GM23248 (cell line): ENCODE measurements at places on chromosomes 6 and 20. TPM values are rescaled to one million over a fixed set of nuclear protein-coding genes. Genes with fewer than 3 reads are reported as not detected.
A peak's percentile ranks its signal among the peaks of the same experiment; 100 is the strongest.

- no peak overlapping the region for H3K27ac ChIP-seq
- no peak overlapping the region for H3K4me3 ChIP-seq
- no peaks in the 10 kb centered on the region for H3K36me3 ChIP-seq
- no peaks in the 10 kb centered on the region for H3K27me3 ChIP-seq
These were observed 101.6 kb upstream of the CARMIL1 start for GRCh38 chr6:25177500-25178028.

The ZNF311 gene
- polyA plus RNA-seq = 0.67 and 0.93 TPM in 2 replicates

- H3K4me3 ChIP-seq = no peak overlapping the region
- no peaks in the 10 kb centered on the region for H3K4me1 ChIP-seq
- DNase-seq = no peak
- no peaks in the 10 kb centered on the region for H3K27me3 ChIP-seq
- no peak overlapping the region for H3K27ac ChIP-seq
These were observed 19.4 kb upstream of the GATA5 start for GRCh38 chr20:62494980-62495748.

- no peaks in the 10 kb centered on the region for H3K27me3 ChIP-seq
- no peaks in the 10 kb centered on the region for H3K36me3 ChIP-seq
- no peak overlapping the region for H3K27ac ChIP-seq
- H3K4me3 ChIP-seq = no peak overlapping the region
- DNase-seq = peak; percentile 57
- H3K4me1 ChIP-seq = no peaks in the 10 kb centered on the region
These were observed 19.3 kb upstream of the SEC63 start for GRCh38 chr6:107977283-107977682.

DNA sequence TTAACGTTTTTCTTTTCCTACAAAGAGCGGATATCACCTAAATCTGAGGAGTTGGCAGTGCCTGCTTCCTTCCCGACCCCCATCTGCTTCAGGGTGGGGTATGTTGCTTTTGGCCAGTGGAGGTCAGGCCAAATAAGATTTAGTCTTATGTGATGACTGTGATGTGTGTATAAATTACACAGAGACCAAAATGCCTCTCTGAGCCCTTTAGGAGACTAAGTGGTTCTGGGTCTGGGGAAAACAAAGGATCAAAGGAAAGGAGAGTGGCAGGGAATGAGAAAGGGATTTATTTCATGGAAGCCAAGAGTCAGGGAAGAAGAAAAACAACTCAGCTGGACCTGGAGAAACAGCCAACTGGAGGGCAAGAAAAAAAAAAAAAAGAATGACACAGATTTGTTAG is 39.1 kb upstream of the TBC1D7 start:
- no peaks in the 10 kb centered on the region for H3K27me3 ChIP-seq
- DNase-seq = no peak
- no peak overlapping the region for H3K27ac ChIP-seq
- no peak overlapping the region for H3K4me3 ChIP-seq

The HACE1 gene
- polyA plus RNA-seq = 7.7 and 8.0 TPM in 2 replicates

- H3K4me3 ChIP-seq = no peak overlapping the region
- H3K36me3 ChIP-seq = no peaks in the 10 kb centered on the region
- no peak overlapping the region for H3K27ac ChIP-seq
- H3K27me3 ChIP-seq = peaks cover 18% of the 10 kb centered on the region
- DNase-seq = peak; percentile 93
- peaks cover 23% of the 10 kb centered on the region for H3K4me1 ChIP-seq
These were observed 498.3 kb upstream of the SULF2 start for GRCh38 chr20:48283470-48284110.

The CALHM5 gene
- polyA plus RNA-seq = 0.51 TPM in 2 replicates

The DNAH8 gene
- polyA plus RNA-seq = not detected in 2 replicates

GRCh38 chr6:1798965-1799325 is 189.2 kb downstream of the FOXC1 start:
- H3K27me3 ChIP-seq = no peaks in the 10 kb centered on the region
- no peak overlapping the region for H3K4me3 ChIP-seq

GRCh38 chr20:58649288-58650180 is 1.5 kb upstream of the STX16 start:
- H3K27ac ChIP-seq = 0 out of 2 replicates have a peak overlapping the region, but pooled peaks have one; percentile 82
- H3K27me3 ChIP-seq = no peaks in the 10 kb centered on the region
- no peak for DNase-seq
- H3K4me1 ChIP-seq = peaks cover 27% of the 10 kb centered on the region

- no peaks in the 10 kb centered on the region for H3K27me3 ChIP-seq
- DNase-seq = no peak
- H3K36me3 ChIP-seq = no peaks in the 10 kb centered on the region
- H3K4me1 ChIP-seq = peaks cover 13% of the 10 kb centered on the region
These were observed 592.4 kb downstream of the RFPL4B start for GRCh38 chr6:112939563-112939962.

DNA sequence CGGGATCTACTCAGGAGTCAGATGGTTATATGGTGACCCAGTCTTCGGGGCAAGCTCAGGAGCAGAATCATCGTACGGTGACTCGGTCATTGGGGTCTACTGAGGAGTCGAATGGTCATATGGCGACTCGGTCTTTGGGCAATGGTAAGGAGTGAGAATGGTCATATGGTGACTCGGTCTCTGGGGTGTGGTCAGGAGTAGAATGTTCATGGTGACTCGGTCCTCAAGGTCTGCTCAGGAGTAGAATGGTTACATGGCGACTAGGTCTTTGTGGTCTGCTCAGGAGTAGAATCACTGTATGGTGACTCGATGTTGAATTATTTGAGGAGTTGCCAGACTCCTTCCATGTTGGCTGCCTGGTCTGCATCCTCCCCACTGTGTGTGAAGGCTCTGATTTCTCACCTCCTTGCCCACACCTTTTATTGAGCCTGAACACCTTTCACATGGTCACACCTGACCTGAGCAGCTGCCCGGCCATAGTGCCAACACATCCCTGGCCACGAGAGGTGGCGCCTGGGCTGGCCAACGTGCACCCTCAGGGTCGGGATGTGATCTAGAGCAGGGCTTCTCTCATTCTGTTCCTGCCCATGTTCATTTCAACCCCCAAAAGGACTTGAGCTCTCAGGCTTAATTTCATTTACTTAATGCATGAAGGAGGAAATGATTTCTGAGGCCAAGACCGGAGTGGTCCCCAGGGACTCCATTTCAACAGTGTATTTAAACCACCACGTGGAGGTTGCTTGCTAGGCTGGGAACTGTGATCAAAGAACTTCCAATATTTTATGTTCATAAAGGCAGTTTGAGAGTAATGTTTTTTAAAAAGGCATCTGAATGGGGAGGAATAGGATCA is 119.5 kb downstream of the PHACTR3 start:
- no peak overlapping the region for H3K4me3 ChIP-seq
- no peak overlapping the region for H3K27ac ChIP-seq
- DNase-seq = peak; percentile 47
- H3K4me1 ChIP-seq = no peaks in the 10 kb centered on the region

GRCh38 chr6:21986703-21987102 is 310.1 kb downstream of the PRL start:
- no peak for DNase-seq
- H3K27me3 ChIP-seq = no peaks in the 10 kb centered on the region
- H3K4me3 ChIP-seq = no peak overlapping the region
- H3K4me1 ChIP-seq = peaks cover 5% of the 10 kb centered on the region
- no peak overlapping the region for H3K27ac ChIP-seq
- no peaks in the 10 kb centered on the region for H3K36me3 ChIP-seq

- H3K4me3 ChIP-seq = no peak overlapping the region
- H3K4me1 ChIP-seq = no peaks in the 10 kb centered on the region
- H3K27me3 ChIP-seq = peaks cover 19% of the 10 kb centered on the region
- no peaks in the 10 kb centered on the region for H3K36me3 ChIP-seq
- no peak overlapping the region for H3K27ac ChIP-seq
These were observed 4.5 kb upstream of the ENTPD6 start for GRCh38 chr20:25191051-25191450.

The BLOC1S5 gene
- polyA plus RNA-seq = 14.0 and 14.1 TPM in 2 replicates

DNA sequence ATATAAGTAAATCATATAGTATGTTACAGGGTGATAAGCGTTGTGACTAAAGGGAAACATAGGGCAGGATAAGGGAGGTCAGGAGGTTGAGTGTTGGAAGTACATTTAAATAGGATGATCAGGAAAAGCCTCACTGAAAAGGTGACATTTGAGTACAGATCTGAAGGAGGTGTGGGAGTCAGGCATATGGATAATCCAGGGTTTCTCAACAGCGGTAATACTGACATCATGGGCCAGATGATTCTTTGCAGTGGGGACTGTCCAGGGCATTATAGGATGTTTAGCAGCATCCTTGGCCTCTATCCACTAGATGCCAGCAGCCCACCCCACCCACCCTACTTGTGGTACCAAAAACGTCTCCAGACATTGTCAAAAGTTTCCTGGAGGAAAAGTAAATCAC is 292.6 kb upstream of the PREP start:
- H3K27me3 ChIP-seq = no peaks in the 10 kb centered on the region
- no peak for DNase-seq
- no peaks in the 10 kb centered on the region for H3K4me1 ChIP-seq
- H3K27ac ChIP-seq = no peak overlapping the region
- no peak overlapping the region for H3K4me3 ChIP-seq
- no peaks in the 10 kb centered on the region for H3K36me3 ChIP-seq

- peak overlapping the region; percentile 68 for H3K27ac ChIP-seq
- H3K36me3 ChIP-seq = no peaks in the 10 kb centered on the region
- H3K4me3 ChIP-seq = peak overlapping the region; percentile 74
- H3K27me3 ChIP-seq = no peaks in the 10 kb centered on the region
- peak; percentile 84 for DNase-seq
- H3K4me1 ChIP-seq = 0 out of 2 replicates have a peak, but pooled peaks cover 7% of the 10 kb centered on the region
These were observed 1.4 kb downstream of the STAU1 start for GRCh38 chr20:49186535-49187329.

The NTSR1 gene
- not detected in 2 replicates for polyA plus RNA-seq

DNA sequence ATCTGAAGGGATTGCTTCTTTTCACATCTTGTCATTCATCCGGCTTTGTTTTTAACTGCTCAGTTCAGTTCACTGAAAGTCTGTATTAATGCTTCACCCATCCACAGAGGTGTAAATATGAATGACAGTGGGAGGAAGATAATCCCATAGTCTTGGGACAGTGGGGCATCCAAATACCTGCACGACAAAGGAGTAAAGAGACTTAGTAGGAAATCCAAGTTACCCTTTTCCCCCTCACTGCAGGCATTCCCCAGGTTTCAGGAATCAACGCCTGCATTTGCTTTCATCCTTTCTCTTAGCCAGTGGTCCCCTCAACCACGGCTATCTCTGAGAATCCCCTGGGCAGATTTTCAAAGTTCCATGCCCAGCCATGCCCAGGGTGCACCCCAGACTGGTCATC is 110.2 kb downstream of the MYLK4 start:
- no peaks in the 10 kb centered on the region for H3K4me1 ChIP-seq
- no peak overlapping the region for H3K4me3 ChIP-seq
- H3K27me3 ChIP-seq = peaks cover 38% of the 10 kb centered on the region
- H3K27ac ChIP-seq = no peak overlapping the region
- H3K36me3 ChIP-seq = no peaks in the 10 kb centered on the region

The PACRG gene
- polyA plus RNA-seq = 0.42 TPM in 1 of 2 replicates, not detected in the other

The KIF25 gene
- polyA plus RNA-seq = not detected in 2 replicates

DNA sequence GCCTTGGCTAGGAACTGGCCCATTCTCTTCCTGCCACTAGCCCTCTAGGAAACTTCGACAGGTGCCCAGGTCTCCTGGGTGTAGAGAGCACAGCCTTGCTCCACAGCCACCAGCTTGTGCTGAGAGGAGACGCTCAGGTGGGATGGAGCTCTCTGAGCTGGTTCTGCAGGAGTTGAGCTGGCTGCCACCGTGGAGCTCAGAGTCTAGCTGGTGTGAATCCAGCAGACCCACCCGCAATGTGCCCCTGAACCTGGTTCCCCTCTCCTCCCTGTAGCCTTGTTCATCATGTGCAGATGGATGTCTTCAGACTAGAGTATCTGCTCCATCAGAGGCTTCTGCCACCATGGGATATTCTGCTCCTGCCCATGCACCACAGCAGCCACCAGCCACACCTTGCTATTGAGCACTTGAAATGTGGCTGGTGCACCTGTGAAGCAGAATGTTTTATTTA is 222.5 kb downstream of the SYNDIG1 start:
- no peak overlapping the region for H3K4me3 ChIP-seq
- no peaks in the 10 kb centered on the region for H3K36me3 ChIP-seq
- H3K27me3 ChIP-seq = peaks cover 15% of the 10 kb centered on the region; the same call in 1 of the 2 replicates
- 0 out of 2 replicates have a peak, but pooled peaks cover 9% of the 10 kb centered on the region for H3K4me1 ChIP-seq
- H3K27ac ChIP-seq = no peak overlapping the region
- no peak for DNase-seq

The EEF1E1 gene
- polyA plus RNA-seq = 59.5 and 61.3 TPM in 2 replicates

The FGD2 gene
- polyA plus RNA-seq = not detected in 2 replicates

The B3GAT2 gene
- 0.22 and 0.34 TPM in 2 replicates for polyA plus RNA-seq

- H3K27me3 ChIP-seq = no peaks in the 10 kb centered on the region; the same call in 1 of the 2 replicates
- DNase-seq = no peak
These were observed 50.1 kb downstream of the SPTLC3 start for GRCh38 chr20:13058666-13059389.

The NNAT gene
- 0.32 and 0.90 TPM in 2 replicates for polyA plus RNA-seq

The COL19A1 gene
- not detected in 2 replicates for polyA plus RNA-seq

DNA sequence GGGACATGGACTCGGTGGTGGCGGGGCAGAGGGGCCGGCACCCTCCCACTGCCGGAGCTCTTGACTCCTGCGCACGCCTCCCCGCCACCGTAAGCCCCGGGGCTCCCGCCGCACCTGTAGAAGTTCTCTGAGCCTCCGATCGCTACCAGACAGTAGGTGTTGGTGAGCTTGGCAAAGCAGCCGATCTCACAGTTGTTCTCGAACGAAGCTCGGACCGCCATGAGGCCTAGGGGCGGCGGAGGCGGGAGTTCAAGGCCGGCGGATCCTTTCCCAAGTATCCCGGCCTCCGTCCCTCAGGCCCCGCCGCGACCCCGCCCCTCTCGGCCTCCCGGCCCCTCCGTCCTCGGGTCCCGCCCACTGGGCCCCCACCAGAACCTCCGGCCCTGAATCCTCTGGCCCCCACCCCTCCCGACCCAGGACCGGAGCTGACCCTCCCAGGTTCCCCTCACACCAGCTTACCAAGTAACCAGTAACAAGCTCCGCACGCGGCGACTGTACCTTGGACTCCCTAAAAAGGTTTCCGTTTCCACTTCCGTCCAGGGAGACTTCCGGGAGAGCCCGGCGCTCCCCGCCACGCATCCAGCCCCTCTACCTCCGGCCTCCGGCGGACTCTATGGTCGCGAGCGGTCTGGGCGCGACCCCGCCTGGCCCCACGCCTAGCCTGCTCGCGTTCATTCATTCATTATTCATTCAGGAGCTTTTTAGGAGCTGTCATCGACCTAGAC is at the start of gene EIF6:
Gene EIF6, minus strand, starts transcription at position 506 of the 725 bp plus-strand sequence. Its CDS starts 285 bp downstream, at position 221.
- H3K36me3 ChIP-seq = no peaks in the 10 kb centered on the region; the same call in 1 of the 2 replicates
- H3K27ac ChIP-seq = peak within 1 kb of the TSS; percentile 69
- DNase-seq = peak; percentile 90
- H3K4me3 ChIP-seq = peak within 1 kb of the TSS; percentile 89
- H3K4me1 ChIP-seq = peaks cover 5% of the 10 kb centered on the region; the same call in 1 of the 2 replicates

GRCh38 chr6:110784610-110784979 is 30.7 kb downstream of the CDK19 start:
- no peak overlapping the region for H3K4me3 ChIP-seq
- H3K27me3 ChIP-seq = no peaks in the 10 kb centered on the region
- no peaks in the 10 kb centered on the region for H3K36me3 ChIP-seq
- H3K27ac ChIP-seq = no peak overlapping the region
- no peaks in the 10 kb centered on the region for H3K4me1 ChIP-seq
